ENCODE measurements at places on chromosomes 16 and 17.

- DNase-seq, result peak; percentile 5
Measured at GRCh38 chr16:81813648-81814047, 34.6 kb downstream of the PLCG2 start.

DNA sequence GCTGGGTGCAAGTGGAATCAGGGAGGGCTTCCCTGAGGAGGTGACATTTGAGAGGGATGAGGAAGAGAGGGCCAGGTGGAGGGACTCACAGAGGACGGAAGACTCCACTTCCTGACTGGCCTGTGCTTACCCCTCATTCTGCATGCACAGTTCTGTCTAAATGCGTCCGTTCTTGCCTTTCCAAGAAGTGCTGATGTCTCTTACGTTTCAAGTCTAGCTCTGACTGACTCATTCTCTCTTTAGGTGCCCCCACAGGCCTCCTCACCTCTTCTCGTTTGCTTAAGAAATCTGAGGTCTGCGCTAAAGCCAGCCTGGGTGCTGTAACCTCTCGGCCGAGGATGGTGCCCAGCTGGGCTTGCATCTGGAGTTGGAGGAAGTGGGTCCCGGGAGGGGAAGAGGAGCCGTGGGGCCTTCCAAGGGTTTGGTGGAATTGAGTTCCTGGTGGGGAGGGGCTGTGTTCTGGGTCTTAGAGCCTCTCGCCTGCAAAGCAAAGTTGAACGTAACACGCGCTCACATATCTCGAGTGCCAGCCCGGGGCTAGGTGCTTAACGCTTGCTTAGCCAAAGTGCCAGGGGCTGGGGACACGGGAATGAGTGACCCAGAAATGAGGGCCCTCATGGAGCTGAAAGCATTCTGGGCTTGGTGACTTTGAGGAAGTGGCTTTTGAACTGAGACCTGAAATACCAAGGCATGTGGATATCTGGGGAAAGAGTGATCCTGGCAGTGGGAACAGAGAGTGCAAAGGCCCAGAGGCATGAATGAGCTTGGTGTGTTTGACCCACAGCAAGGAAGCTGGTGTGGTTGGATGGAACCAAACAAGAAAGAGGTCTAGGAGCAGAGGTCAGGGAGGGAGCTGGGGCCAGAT is 4.8 kb downstream of the IL4R start:
- peak; percentile 78 for DNase-seq

DNA sequence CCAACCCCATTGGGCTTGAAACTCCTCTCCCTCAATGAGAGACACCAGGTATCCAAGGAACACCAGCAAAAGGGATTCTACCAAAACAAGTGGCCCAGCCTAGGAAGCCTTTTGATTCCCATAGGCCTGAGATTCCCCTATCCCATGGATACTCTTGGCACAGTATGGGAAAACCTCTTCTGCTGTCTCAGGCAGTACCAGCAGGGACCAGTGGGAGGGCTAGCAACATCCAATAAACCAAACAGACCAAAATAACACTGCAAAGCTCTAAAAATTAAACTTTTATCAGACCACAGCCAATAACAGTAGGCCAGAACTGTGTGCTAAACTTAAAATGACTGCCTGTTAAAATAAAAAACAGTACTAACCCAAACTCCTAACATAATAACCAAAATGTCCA is 153.9 kb upstream of the CES5A start:
- no peak for DNase-seq

DNA sequence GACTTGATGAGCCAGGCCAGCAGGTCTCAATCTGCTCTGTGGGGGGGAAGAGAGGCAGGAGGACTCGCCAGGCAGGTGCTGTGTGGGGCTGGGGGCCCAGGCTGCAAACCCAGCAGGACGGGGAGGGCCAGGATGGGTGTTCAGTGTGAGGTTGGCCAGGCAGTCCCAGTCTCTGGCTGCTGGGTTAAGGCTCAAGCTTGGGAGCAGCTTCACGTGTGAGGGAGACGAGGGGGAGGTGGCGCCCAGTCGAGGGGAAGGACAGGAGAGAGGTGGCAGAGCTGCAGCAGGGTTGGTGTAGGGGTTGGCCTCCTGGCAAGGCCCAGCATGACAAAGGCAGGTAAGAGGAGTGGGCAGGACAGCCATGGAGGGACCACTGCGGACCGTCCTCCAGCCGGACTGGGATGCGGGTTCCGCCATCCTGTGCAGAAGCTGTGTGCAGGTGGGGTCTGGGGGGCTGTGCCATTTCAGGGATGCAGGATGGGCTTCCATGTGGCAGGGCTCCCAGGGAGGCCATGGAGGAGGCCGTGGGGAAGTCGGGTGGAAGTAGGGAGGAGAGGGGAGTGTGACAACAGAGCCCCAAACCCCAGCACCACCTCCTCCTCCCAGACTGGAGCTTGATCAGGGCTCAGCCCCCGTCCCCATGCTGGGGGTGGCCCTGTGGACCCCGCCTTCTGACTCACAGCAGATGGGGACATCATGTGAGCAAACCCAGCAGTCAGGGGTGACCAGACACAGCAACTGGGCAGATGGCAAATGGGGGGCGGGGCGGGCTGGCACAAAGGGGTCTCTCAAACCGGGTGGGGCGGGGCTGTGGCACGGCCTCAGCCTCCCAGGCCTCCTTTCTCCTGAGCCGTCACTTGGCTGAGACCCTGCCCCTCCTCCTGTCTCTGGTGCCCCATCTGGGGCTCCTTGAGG is 2.8 kb downstream of the ADGRG1 start:
- no peak for DNase-seq

GRCh38 chr17:42531455-42532354 is 4.3 kb upstream of the NAGLU start:
- peak; percentile 64 for DNase-seq

DNA sequence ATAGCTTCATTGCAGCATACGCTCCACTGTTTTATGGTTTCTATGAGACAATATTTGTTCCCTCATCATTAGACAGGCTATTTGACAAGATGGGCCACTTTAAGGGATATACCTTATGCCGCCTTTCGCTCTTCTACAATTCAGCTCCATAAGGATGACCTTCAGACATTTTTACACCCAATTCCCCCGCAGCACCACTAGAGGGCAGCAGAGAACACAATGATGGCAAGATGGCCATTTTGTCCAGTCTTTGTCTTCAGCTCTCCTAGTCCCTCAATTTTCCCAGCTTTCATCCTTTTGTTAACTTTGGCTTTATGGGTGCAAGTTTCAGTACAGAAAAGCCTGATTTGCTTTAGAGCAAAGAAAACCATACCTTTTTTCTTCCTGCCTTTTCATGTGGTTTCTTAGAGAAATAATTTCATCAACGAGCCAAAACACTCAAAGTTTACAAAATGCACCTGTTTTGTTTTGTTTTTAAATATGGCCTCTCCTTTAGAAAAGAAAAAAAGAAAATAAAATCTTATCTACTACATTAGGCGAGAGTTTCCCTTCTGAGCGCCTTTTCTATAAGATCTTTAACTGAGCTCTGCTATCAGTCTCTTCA is 355.3 kb downstream of the TOX3 start:
- peak; percentile 31 for DNase-seq

- DNase-seq, result peak; percentile 33
Measured at GRCh38 chr17:36546418-36547093, 1.8 kb downstream of the GGNBP2 start.

GRCh38 chr16:21950782-21951521 is 2.2 kb upstream of the UQCRC2 start:
- DNase-seq, result peak; percentile 35

DNA sequence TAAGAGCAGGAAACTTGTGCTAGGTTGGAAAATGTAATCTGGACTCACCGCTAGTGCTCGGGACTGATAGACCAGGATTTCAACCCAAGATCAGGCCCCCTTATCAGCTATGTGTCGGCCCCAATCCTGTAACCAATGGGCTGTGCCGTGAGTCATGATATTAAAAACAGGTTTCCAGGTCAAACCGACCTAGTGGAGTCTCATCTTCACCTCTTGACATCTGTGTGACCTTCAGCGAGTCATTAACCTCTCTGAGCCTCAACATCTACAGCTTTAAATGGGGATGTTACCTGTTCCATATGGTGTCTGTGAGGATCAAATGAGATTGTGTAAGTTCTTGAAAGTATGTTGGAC is 512 bp downstream of the PMM2 start:
- DNase-seq, result no peak

DNA sequence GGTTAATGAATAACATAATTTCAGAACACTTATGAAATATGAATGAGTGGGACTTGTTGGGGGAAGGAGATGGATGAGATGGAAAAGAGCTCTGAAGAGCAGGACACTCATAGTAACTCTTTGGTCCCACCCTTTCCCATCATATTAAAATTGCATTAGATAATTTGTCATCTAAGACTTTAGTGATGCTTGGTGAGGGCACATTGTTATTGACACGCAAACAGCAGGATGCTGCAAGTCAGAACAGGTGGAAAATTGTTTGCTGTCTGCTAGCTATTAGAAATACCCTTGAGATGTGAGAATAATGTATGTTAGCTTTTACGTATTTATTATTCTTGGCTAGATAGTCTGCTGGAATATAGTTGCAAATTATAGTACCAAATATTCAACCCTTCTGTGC is 75.7 kb downstream of the TANC2 start:
- no peak for DNase-seq

GRCh38 chr16:55056585-55057401 is 126.1 kb downstream of the IRX5 start:
- DNase-seq, result no peak

- no peak for DNase-seq
Measured at GRCh38 chr17:60554377-60554788, 28.3 kb upstream of the APPBP2 start.

DNA sequence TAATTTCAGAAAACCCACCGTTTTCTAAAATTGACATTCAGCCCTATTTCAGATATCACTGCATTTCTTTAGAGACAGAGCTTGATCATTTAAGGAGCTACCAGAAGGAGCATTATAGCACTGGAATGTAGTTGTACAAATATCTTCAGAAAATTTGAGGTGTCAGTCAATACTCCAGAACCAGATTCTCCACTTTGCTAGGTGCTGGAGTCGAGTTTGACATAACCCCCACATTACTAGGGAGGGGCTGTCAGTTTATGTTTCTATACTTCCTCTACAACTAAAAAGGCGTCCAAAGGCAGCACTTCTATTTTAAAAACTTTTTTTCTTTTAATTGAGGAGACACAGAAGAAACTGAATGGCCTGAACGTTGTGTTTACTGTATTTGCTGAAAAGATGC is 892 bp upstream of the KIAA0513 start:
- DNase-seq, result no peak

DNA sequence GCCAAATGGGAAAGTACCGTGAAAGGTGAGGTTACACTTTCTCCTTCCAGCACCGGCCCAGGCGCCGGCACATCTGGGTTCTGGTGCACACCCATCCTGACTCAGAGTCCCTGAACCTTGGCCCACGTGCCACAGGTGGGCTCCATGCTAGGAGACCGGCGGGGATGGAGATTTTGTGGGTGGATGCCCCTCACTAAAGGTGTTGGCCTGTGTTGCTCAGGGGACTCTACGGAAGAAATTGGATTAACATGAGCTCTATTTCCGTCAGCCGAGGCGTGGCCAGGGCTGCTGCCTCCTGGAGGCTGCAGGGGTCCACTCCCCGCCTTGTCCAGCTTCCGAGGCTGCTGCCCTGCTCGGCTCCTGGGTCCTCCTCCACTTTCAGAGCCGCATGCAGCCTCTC is 30.8 kb downstream of the FBXO31 start:
- no peak for DNase-seq

- no peak for DNase-seq
Measured at GRCh38 chr17:44645341-44645740, 10.9 kb upstream of the MEIOC start.

DNA sequence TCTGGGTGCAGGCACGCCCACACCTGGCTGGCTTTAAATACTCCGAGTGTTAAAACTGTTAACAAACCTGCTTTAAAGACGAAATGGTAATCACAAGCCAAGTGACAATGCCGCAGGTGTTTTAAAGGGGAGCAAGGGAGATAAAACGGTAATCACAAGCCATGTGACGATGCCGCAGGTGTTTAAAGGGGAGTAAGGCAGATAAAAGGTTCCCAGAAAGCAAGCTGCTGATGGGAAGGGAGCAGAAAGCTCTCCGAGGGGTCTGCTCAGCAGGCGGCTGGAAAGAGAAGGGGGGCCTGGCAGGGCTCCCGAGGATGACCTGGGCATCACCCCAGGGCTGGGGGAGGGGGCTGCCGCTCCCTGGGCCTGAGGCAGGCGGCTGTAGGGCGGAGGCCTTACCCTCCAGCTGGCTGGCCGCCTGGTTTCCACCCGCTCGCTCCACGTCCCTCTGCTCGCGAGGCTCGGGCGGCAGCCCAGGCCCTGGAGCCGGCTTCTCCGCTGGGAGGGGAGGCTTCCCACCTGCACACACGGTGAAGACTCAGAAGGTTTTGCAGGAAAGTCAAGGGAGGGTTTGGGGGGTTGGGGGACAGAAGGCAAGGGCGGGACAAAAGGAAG is 12.1 kb downstream of the NDUFAF8 start:
- no peak for DNase-seq

DNA sequence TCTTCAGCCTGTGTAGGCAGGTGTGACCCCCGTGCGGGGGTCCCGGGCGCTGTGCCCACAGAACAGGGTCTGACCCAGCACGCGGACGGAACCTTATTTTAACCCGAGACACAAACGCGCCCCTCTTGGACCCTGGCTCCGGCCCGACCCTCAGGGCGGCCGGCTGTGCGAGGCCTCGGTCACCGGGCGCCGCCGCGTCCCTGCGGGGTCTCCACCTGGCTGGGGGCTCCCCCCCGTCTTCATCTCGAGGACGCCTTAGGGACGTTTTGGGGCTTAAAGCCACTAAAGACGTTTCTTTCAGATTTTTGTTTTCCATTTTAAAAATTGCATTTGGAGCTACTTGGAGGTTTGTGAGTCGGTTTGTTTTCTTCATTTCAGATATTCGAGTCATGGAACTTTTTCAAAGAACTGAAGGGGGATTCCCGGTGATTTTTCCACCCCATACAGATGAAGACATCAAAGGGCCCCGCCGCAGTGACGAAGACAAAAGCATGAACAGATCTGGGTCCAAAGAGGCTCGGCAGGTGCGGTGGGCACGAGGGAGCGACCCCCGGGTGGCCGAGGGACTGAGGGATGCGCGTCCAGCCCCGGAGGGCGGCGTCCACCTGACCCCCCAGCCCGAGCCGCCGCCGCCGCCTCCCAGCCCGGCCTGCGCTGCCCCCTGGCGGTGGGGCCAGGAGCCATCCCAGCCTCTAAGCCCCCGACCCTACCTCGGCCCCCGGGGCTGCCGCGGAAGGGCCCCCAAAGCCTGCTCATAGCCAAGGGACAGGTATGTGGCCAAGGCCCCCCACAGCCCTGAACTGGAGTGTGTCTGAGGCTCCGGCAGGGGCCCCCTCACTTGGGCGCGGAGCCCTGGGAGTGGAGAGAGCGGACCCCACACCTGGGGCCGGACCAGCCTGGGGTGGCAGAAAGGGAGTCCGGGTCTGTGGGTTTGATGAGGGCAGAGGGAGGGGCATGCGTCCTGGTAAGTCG is 3.8 kb upstream of the CD7 start:
- DNase-seq, result no peak

DNA sequence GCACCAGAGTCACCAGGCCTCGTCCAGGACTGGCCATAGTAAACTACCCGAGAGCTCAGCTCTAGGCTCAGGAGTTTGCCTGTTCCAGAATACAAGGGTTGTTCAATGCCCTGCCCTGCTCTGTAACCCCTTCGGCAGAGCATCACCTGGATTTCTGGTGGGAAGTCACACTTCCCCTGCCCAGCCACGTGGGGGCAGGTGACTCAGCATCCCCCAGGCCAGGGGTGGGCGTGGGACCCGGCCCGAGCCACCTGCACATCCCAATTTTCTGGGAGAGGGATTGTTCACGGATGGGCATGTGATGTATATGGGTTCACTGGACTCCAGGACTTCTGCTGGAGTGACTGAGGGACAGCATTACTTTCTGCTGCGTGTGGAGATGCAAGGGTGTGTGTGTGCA is 25.8 kb downstream of the COX4I1 start:
- DNase-seq, result no peak

Measured in AML-193 (cell line).